ENCODE measurements at places on chromosomes 2 and 18.

DNA sequence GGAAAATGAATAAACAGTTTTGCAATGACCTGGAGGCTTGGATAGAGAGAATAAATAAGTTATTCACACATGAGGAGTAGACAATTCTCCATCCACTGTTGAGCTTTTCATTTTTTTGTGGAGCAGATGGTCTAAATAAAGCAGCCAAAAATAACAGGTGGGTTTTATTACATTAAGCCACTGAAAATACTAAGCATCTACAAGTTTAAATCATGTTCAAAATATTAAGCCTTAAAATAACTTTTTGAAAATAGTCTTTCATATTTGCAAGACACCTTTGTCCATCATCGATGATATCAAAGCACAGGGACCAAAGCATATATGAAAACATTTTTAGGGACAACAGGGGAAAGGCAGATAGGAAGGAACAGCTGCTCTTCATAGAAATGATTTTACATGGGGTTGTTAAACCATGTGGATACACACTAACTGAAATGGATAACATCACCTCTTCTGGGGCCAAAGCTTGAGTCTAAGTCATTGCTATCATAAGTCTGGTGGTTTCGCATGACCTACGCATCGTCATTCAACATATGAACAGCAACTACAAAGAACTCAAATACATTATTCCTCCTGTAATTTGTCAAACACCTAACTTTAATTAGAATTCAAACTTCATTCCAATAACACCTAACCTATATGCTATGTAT is 197.6 kb upstream of the CHST9 start:
- DNase-seq, result no peak

DNA sequence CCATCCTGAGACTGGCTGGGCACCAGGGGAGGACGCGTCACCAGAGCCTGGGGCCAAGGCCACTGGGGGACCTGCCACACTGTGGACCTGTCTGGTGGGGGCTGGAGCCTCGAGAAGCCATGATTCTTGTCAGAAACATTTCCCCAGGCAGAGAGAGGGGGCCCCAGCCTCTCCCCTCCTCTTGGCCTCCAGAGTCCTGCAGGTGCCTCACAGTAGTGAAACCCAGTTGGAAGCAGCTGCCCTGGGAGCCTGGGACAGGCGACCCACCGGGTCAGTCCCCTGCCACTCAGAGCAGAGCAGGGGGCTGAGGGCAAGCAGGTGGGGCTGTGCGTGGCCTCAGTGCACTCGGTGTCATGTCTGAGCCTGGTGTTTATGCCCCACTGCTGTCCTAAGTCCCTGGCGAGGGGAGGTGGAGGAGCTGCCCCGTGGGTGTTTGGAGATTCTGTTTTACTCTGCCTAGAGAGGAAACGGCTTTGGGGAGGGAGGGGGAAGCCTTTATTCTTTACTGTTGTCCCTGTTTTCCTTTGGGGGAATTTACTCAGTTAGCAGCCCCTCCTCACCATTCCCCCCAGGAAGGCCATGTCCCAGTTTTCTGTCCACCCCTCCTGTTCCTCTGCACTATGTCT is 7.7 kb downstream of the OXER1 start:
- DNase-seq, result no peak

GRCh38 chr2:179963626-179964025 is 43.5 kb downstream of the CWC22 start:
- DNase-seq, result no peak

- DNase-seq, result no peak
These were observed 164.8 kb downstream of the PRKCE start for GRCh38 chr2:45816272-45816671.

Measured in NK-92 treated with Interleukin-12 subunit alpha and Interleukin-12 subunit beta, amount 100 ng/mL, for 24 hours (cell line).